ENCODE measurements at places on chromosomes 1 and 21. TPM values are rescaled to one million over a fixed set of nuclear protein-coding genes. Genes with fewer than 3 reads are reported as not detected.

DNA sequence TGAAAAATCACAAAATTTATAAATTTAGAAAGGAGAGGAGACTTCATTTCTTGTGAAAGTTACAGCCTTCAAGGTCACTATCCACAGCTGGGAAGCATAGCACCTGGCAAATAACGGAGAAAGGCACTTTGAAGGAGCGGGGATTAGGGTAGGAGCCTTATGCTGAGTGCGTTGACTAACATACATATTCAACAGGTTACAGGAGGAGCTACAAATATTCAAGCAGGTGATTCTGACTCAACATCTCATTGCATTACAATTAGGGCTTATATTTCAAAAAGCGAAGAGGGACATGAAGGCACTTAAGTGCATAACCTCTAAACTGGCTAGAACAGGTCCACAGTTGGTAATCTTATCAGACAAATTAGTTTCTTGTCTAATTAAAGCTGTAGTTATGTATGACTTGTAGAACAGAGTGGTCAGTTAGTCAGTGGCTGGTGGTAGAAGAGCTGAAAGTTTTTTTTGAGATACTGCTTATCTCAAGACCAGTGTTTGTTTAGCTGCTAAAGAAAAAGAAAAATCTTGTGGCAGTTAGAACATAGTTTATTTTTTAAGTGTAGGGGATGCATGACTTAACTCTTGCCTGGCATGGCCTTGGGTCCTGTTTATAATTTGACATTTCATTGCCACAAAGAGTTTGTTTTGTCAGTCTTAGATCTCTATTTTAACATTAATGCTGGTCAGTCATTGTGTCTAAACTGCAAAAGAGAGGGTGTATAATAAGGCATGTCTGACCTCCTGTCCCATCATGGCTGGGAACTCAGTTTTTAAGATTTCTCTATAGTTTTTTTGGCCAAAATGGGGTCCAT, 311.5 kb downstream of the DUSP10 start:
- no peak for DNase-seq

CASQ1 gene
- not detected for total RNA-seq

GRCh38 chr21:37483776-37484175, 117.2 kb downstream of the DYRK1A start:
- DNase-seq, result no peak

HHAT gene
- 0.46 TPM for total RNA-seq

SELENBP1 gene
- total RNA-seq, result 46.7 TPM

AGO4 gene
- 2.8 TPM for total RNA-seq

- DNase-seq, result no peak
Observed at GRCh38 chr1:101290922-101291561, 54.2 kb downstream of the S1PR1 start.
